ENCODE measurements at places on chromosomes 4 and X.

- DNase-seq = no peak
These were observed 103.5 kb upstream of the STOX2 start for GRCh38 chr4:183801457-183802165.

DNA sequence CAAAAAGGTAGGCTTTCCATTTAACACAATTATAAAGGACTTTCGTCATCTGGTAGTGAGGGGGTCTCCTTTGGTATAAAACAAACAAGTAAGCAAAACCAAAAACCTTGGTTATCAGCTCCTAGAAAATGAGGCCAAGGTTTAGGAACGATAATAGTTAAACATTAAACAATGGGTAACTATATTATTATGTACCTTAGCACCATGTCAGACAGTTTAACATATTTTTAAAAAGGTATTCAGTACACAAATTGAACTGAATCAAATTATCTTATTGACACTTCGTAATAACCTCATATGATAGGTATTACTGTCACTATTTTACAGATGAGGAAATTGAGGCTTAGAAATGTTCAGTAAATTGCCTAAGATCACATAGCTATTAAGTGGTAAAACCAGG lies 32.1 kb upstream of the RAB9B start:
- no peak for DNase-seq

DNA sequence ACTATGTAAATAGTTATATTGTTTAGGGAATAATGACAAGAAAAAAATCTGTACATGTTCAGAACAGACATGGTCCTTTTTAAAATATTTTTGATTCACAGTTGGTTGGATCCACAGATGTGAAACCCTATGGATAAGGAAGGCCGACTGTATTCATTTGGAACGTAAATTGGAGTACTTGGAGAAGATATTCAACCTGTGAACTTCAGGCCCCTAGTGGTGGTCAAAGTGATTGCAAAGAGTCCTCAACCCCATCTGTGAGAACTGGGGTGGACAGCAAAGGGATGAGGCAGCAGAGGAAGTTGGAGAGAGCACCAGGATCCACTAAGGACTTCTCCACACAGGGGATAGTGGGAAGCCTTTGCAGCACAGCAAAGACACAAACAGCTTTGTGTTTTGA lies 6.2 kb upstream of the CXCL13 start:
- no peak for DNase-seq

DNA sequence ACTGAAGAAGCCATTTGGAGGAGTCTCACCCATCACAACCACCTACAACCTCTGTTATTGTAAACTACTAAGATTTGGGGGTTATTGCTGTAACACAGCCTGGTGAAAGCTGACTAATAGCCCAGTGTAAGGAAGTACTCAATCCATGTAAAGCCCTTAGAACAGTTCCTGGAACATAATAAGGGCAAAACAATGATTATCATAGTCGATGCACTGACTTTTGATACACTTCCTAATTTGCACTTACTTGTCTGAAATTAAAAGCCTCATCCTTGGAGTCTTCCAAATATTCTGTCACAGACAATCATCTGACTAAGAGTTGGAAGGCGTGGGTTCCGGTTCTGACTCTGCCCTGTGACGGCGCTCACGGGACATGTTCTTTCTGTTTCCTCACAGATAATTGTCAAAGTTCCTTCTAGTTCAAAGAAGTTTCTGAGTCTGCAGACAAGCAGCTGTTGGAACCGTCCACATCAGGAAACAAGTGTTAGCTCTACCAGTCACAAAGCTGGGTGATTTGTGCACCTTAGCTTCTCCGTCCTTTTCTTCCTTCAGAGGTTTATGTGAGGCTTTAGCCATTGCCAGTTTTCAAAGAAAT lies 33.4 kb upstream of the RASGEF1B start:
- DNase-seq = peak; percentile 71

- DNase-seq = no peak
These were observed 512 bp downstream of the NOP14 start for GRCh38 chr4:2962614-2963174.

- no peak for DNase-seq
These were observed 235.3 kb downstream of the TENM3 start for GRCh38 chr4:182478475-182478874.

- no peak for DNase-seq
These were observed 190.5 kb downstream of the PACRGL start for GRCh38 chr4:20890761-20891160.

GRCh38 chrX:70769659-70770227 lies 138.8 kb downstream of the TEX11 start:
- no peak for DNase-seq

- DNase-seq = no peak
These were observed 37.8 kb upstream of the TACR3 start for GRCh38 chr4:103757631-103758030.

DNA sequence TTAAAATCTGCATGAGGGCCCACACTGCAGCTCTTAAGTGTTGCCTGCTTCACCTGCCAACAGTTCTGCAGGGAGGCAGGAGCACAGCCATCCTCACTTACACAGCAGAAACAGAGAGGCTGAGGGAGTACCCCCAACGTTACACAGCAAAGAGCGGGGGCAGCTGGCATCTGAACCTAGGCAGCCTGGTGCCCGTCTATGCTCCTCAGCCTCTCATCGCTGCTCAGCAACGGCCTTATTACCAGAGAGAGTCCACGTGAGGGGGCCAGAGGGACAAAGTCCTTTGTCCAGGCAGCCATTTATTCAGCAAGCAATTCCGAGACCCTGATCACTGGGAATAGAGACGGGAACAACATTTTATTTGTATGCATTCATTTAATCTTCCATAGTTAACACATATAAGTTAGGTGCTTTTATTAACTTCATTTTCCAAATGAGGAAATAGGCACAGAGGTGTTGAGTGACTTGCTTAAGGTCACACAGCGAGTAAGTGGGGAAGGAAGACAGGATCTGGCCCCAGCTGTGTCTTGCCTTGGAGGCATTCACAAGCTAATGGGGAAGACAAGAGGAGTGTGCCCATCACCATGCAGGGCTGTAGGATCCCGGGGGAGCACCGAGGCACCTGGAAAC lies 52.2 kb upstream of the SORCS2 start:
- no peak for DNase-seq

DNA sequence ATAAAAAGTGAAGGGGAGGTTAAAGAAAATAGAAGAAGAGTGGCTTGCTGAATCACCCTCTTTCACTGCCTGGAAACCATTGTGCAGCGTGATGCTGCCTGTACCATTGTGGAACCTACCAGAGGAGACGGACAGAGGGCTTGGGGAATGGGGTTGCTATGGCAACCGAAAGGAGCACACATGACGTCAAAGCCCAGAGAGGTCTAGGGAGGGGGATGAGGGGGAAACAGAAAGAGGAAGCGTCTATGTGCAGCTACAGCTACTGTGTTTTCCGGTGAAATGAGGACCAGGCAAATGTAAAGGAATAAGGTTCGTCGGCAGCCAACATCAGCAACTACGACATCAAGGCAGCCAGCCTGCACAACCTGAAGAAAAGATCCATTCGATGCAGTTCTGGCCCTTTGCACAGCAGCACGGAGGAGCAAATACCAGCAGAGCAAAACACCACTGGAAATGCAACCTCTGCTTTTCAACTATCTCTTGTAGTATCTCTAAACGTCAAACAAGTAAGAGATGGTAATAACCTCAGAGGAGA lies at the start of gene MAPK10:
Gene MAPK10 (minus strand): TSS at position 110 of the 535 bp plus-strand sequence.
- DNase-seq = peak; percentile 63

- no peak for DNase-seq
These were observed 387.3 kb downstream of the SPRY1 start for GRCh38 chr4:123783921-123784320.

DNA sequence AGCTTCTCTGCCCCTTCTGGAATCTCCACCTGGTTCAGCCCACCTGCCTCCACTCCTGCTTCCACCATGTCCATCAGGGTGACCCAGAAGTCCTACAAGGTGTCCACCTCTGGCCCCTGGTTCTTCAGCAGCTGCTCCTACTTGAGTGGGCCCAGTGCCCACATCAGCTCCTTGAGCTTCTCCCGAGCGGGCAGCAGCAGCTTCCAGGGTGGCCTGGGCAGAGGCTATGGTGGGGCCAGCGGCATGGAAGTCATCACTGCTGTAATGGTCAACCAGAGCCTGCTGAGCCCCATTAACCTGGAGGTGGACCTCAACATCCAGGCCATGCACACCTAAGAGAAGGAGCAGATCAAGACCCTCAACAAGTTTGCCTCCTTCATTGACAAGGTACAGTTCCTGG lies 74.4 kb upstream of the ZXDA start:
- no peak for DNase-seq

- no peak for DNase-seq
These were observed 201.3 kb upstream of the CPEB2 start for GRCh38 chr4:14800977-14801376.

- no peak for DNase-seq
These were observed 1547.4 kb upstream of the TENM3 start for GRCh38 chr4:180695851-180696250.

- no peak for DNase-seq
These were observed 7.0 kb downstream of the SFRP2 start for GRCh38 chr4:153781717-153782416.

DNA sequence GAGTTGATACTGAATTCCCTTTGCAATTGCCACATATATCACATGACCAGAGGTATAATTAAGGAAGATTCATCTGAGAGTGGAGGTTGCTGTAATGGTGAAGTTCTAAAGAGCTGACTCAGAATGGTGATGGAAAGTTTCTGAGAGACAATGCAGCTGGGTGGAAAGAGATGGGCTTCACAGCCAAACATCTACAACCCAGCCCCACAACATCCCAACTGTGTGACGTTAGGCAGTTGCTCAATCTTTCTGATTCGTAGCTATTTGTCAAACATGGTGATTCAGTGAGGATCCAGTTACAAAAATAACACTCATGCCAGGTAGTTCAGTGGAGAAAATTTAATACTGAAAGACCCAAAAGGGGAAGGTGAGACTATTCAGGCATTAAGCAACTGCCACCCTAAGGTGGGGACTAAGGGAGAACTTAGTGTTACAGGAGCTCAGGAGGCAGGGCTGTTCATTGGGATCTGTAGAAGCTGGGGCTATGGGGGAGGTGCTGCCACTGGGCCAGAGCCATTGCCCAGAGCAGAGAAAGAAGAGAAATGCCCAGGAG lies 6.9 kb upstream of the AFF1 start:
- DNase-seq = no peak

DNA sequence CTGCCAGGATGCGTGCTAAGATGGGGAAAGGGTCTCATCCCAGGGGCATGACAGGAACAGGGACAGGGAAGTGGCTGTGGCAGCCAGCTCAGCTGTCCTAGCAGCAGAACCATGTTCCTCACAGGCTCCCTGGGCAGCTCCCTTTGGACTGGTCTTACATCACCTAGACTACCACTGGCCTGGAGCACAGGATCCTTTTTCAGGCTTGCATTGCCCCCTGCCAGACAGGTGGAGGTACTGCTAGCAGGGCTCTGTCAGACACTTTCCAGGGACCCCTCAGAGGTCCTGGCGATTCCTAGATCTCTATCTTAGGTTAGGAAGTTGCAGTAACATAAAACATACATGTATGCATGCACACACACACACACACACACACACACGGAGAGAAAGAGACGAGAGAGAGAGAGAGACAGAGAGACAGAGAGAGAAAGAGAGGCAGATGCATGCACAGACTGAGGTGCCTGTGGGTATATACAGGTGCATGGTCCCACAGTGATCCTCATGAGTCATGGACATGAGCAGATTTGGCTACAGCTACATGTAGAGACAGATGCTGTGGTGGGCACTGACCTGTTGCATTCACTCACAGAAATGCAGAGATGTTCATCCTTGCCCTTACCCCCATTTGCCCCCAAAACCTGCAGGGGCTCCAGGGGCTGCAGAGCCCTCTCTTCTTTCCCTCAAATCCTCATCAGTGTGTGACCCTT lies 63.6 kb downstream of the STARD8 start:
- no peak for DNase-seq

All from natural killer cell treated with Interleukin-12 subunit alpha and Interleukin-12 subunit beta and Interleukin-15 and Interleukin-18, amount 100 ng/mL, for 72 hours (primary cell).